ENCODE measurements at places on chromosomes 5 and 9.

DNA sequence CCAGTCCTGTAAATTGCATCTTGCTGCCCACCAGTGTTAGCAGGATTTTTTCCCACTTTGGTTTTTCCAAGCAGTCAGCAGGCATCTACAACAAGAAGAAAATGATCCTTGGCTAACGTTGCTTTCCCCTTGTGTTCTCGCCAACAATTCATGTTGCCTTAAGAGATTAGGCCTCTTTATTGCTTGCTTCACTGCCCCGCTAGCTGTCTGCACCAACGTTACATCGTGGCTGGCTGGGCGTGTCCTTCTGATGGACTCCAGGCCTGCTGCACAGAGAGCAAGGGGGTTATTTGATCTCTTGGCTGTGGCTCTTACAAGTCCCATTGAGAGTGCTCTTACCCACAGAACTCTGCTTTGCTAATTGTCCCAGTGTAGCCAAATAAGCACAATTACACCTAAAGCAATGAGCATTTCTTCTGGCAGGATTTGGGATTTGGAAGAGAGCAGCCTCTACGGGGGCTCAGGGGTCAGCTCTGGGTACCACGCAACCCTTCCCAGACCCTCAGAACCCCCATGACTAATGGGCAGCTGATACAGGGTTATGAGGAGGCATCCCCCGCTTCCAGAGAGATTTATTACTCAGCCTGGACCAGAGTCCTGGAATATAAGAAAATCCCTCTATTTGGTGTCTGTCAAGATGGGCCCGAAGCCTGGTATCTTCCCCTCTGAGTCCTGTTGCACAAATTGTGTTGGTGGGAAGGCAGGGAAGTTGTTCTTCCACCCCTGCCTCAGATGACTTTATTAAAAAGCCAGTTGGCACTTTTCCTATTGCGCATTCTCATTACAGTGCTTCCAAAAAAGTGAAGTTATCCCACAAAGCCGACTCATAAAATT is 17.6 kb downstream of the DCANP1 start:
- no peak for DNase-seq

DNA sequence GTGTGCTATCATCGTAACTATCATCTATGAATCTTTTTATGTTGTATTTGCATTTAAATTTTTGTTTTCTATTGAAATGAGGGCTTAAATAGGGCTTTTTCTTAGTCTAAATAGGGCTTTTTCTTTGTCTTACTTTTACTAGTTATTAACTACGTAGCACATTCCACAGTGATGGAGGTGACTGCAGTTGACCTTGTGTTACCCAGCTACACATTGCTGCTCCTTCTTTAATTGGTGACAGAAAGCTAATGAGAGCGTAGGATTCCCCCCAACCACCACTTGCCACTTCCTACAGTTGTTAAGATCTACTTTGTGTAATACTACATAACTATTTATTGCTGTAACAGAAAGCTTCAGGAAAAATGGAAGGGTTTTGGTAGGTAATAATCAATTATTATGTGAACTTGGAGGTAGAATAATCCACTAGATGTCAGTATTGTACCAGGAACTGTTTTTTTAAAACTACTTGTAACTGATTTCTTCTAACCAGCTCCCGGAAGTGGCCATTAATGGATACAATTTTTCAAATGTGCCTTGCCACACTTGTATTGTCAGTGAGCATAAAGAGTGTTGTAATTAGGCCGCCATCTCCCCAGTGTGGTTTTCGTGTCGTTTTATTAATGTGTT is 18.0 kb downstream of the MTRR start:
- no peak for DNase-seq

DNA sequence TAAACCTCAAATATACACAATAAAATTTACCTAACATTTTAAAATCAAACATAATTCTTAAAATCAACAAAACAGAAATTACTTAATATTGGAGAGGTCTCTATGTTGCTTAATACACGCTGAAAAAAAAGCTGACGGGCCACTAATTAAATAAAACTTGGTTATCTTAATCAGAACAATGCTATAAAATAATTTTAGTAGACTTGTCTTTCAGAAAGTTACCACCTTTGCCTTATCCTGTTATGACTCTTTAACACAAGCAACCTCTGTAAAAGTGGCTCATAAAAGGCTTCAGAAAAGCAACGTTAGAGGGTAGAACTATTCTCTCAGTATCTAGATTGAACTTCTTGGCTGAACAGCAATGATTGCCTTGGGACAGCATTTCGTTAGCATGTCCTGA is 251.0 kb upstream of the RIOK2 start:
- DNase-seq: no peak

GRCh38 chr5:141646026-141646425 is 5.2 kb downstream of the FCHSD1 start:
- no peak for DNase-seq

DNA sequence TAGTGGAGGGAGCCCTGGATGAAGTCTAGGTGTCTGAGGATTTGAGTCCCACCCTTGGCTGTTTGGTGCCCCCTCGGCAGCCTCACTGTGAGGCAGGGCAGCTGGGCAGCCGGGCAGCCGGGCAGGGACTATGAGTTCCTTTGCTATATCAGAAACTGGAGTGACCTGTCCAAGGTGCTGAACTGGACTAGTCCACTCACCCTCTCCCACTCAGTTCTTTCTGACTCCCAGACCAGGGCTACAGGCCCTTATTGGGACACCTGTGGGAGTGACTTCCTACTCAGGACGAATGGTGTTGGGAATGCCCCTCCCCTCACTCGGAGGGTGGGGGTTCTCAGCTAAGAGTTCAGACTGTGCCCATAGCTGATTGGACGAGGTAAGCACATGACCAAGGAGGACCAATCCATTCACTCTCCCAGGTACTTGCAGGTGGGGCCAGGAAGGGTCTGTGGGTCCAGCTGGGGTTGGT is 34.1 kb upstream of the RAPGEF1 start:
- DNase-seq: no peak

DNA sequence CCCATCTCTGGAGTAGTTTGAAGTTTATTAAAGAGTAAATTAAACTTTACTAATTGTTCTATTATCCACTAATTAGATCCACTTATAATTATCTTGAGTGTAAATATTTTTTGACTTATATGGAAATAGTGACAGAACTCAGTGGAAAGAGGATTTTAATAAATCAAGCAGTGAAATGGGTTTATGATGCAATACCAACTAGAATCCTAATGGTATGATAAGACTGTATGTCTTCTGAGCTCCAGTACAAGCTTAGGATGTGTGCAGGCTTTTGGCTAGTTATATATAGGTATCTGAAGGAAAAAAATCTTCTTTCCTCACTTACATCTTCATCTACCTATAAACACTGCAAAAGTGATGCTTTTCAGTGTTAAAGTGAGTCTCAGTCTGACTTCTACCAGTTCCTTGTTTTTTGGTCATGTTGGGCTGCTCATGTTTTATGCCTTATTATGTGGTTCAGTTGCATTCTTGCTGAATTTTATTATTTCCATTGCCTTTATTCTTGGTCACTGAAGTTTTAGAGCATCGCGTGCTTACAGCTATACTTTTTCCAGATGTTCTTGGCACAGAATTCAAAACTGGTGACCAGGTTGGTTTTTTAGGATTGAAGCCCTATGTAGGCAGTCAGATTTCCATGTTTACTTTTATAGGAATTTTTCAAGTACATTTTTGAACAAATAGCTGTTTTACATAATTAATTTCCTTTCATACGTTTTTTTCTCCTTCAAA is 30.5 kb downstream of the XRCC4 start:
- DNase-seq: no peak

DNA sequence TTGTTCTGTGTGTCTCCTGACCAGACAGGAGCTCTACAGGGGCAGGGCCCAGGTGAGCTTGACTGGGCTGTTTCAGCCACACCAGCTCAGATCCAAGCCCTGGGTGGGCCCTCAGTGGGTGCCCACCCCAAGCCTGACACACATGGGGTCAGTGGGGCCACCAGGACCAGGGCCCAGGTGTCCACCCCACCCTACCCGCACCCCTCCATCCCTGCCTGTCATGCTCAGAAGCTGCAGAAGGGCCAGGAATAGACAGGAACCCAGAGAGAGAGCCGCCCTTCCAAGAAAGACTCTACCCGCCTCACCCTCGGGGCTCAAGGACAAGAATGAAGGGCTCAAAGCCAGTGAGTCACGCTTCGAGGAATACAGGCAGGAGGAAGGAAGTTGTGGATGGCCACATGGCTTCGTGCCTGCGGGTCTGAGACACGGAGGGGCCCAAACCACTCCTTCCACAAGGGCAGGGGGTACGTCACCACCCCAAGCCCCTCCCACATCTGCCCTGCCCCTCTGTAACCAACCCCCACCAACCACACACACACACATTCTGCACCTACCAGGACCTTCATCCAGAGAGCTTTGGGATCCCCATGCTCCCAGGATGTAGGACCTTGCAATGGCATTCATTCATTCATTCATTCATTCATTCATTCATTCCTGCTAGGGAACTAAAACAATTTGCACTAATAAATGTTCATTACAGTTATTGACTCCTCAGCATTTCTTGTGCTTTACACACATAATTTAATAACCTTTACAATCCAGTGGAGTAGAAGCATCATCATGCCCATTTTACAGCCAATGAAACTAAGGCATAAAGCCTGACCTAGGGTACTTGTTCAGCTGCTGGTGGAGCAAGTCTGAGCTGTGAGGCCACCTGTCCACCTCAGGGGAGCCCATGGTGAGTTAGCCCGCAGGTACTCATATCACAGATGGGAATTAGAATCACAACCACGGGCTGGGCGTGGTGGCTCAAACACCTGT is 55.9 kb upstream of the STXBP1 start:
- no peak for DNase-seq

GRCh38 chr5:52409835-52410234 is 377.9 kb upstream of the ITGA1 start:
- DNase-seq: no peak

- DNase-seq: no peak
These were observed 59.1 kb upstream of the TBC1D2 start for GRCh38 chr9:98314381-98315066.

DNA sequence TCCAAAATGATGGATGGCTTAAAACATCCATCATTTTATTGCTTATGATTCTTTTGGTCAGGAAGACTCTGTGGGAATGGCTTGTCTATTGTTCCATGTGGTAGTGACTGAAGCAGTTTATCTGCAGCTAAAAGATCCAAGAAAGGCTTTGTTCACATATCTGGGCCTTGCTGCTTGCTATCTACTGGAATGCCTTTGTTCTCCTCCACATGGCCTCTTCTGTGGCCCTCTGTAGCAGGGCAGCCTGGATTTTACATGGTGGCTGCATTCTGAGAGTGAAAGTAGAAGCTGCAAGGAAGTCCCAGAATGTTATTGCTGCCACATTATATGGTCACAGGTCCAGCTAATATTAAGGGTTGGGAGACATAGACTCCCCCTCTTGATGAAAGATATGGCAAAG is 35.1 kb downstream of the DMXL1 start:
- DNase-seq: no peak

DNA sequence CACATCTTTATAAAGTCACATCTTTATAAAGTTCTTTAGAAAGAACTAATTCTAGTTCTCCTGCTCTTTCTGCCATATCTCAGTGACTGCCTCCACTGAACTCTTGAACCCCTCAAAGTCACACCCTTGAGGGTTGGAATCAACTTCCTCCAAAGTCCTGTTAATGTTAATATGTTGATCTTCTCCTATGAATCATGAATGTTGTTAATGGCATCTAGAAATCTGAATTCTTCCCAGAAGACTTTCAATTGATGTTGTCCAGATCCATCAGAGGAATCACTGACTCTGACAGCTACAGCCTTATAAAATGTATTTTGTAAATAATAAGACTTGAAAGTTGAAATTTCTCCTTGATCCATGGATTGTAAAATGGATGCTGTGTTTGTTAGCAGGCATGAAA is 213.4 kb downstream of the COX7C start:
- no peak for DNase-seq

- no peak for DNase-seq
These were observed 16.3 kb upstream of the OBP2B start for GRCh38 chr9:133225171-133226011.

- no peak for DNase-seq
These were observed 198.7 kb downstream of the NR2F1-AS1 start for GRCh38 chr5:93382188-93382825.

- DNase-seq: no peak
These were observed 3.8 kb upstream of the ELAVL2 start for GRCh38 chr9:23829580-23830475.

DNA sequence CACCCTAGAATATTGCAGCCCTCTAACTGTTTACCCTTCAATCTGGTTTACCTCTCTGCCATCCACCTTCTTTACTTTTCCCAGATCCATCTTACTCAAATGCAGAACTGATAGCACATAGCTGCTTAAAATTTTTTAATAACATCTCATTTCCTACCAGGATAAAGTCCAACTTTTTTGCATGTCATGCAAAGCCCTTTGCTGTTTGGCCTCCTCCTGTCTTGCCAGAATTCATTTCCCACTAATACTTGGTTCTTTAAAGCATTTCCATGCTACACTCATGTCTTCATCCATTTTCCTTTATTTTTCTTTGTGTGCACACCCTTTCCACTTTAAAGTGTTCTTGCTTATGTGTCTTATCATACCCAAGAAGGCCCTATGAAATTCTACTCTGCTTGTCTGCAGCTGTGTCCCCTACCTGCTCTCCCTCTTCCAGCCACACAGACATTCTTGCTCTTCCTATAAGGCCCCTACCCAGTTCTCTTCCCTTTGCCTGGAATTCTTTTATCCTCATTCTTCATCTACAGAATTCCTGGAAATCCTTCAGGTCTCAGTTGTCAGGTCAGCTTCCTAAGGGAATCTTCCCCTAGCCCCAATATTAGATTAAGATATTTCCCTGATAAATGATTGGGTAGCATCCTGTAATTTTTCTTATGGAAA is 50.3 kb downstream of the TLE4 start:
- no peak for DNase-seq

GRCh38 chr9:79889369-79889768 is 317.6 kb downstream of the TLE4 start:
- no peak for DNase-seq

DNA sequence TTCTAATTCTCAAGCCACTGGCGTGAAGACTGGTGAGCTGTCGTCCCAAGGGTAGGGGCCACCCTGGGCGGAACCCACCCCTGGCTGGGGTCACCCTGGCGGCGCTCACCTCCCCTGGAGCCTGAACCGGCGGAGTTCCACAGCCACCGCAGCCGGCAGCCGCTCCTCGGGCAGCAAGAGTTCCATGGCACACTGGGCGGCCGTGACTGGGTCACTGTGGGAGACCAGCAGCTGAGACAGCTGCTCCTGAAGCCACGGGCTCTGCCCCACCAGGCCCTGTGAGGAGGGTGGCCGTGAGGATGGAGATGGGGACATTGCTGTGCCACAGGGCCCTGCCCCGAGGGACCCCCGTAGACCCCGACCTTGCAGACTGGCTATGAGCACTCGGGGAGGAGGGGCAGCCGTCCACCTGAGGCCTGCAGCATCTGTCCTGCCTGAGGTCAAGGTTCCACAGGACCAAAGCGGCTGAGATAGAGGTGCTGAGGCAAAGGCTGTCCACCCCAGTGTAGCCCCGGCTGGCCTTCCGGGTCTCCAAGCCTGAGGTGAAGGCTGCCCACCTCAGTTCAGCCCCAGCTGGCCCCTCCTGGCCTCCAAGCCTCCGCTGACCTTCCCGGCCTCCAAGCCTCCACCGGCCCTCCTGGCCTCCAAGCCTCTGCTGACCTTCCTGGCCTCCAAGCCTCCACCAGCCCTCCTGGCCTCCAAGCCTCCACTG is 50.6 kb upstream of the NRARP start:
- DNase-seq: peak; percentile 28

All from D341Med (cell line).